Activated T-helper 1 cell treated with anti-CD3 and anti-CD28 coated beads, Interleukin-12 subunit alpha, Interleukin-12 subunit beta, Interleukin-2, Interleukin-4 antibody, amounts not matched to agents 30 ng/mL and 10 ng/mL and 1 ng/mL, durations not matched to agents 14 hours and 24 hours and 36 hours (primary cell): ENCODE measurements at places on chromosomes 12 and 14. TPM values are rescaled to one million over a fixed set of nuclear protein-coding genes. Genes with fewer than 3 reads are reported as not detected.

CCDC175 gene
- total RNA-seq: not detected in 2 replicates

NFE2 gene
- total RNA-seq: not detected in 2 replicates

LTBP2 gene
- total RNA-seq: 0.05 and 0.24 TPM in 2 replicates

FAM234B gene
- 6.0 and 6.6 TPM in 2 replicates for total RNA-seq

- peaks cover 65% of the 10 kb centered on the region for H3K36me3 ChIP-seq
- no peak for DNase-seq
- peaks cover 82% of the 10 kb centered on the region for H3K4me1 ChIP-seq
- H3K27me3 ChIP-seq: no peaks in the 10 kb centered on the region
These were observed 35.7 kb downstream of the HNRNPC start for GRCh38 chr14:21233457-21234076.

DNA sequence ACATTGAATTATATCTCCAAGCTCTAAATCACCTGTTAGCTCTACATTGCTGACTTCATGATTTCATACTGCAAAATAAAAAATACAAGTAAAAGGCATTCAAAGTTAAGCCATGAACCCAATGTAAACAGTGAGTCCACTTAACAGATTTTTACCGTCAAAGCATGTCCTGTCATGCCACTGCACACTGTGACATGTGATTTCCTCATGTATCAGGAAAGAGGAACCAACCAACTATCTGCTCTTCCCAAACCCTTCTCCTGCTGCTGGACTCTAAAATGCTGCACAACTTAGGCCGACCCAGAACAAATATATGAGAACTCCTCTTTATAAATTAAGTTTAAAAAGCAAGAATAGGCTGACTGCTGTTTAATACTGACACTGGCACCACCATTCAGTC, 37.5 kb downstream of the TM7SF3 start:
- DNase-seq: no peak
- H3K4me1 ChIP-seq: peaks cover 21% of the 10 kb centered on the region

- H3K36me3 ChIP-seq: no peaks in the 10 kb centered on the region
- no peaks in the 10 kb centered on the region for H3K27me3 ChIP-seq
- no peaks in the 10 kb centered on the region for H3K4me1 ChIP-seq
- no peak overlapping the region for H3K4me3 ChIP-seq
- DNase-seq: no peak
These were observed 17.7 kb upstream of the NRXN3 start for GRCh38 chr14:78152201-78153063.

- no peaks in the 10 kb centered on the region for H3K36me3 ChIP-seq
- H3K4me1 ChIP-seq: no peaks in the 10 kb centered on the region
- H3K27me3 ChIP-seq: peaks cover 2% of the 10 kb centered on the region
These were observed 71.3 kb upstream of the GPATCH2L start for GRCh38 chr14:76080471-76080870.

DNA sequence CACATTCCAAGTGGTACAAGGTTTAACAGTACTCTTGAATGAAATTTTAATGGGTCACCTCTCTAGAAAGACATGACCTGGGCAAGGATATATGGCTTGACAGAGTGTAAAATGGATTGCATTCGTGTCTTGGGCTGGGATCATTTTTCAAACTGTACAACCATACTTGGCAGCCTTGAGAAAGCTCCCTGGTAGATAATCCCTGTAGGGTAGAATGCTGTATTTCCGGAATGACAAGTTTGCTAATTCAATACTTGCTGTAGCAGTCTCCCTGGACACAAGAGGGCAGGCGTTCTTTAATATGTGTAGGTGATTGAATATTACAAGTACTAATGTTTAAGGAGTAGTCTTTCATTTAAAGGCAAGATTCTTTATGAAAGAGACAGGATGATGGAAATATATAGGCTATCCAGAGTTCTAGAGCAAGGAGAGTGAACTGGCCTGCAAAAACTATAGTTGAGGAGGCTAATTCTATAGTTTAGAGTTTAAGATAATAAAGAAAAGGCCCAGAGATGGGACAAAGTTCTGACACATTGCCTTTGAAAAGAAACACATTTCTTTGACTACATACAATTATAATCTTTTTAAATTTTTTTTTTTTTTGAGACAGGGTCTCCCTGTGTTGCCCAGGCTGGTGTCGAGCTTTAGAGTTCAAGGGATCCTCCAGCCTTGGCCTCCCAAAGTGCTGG, 53.4 kb downstream of the PLBD1 start:
- H3K4me3 ChIP-seq: no peak overlapping the region
- no peaks in the 10 kb centered on the region for H3K4me1 ChIP-seq
- no peaks in the 10 kb centered on the region for H3K36me3 ChIP-seq
- H3K27ac ChIP-seq: no peak overlapping the region
- no peak for DNase-seq
- no peaks in the 10 kb centered on the region for H3K27me3 ChIP-seq

DNA sequence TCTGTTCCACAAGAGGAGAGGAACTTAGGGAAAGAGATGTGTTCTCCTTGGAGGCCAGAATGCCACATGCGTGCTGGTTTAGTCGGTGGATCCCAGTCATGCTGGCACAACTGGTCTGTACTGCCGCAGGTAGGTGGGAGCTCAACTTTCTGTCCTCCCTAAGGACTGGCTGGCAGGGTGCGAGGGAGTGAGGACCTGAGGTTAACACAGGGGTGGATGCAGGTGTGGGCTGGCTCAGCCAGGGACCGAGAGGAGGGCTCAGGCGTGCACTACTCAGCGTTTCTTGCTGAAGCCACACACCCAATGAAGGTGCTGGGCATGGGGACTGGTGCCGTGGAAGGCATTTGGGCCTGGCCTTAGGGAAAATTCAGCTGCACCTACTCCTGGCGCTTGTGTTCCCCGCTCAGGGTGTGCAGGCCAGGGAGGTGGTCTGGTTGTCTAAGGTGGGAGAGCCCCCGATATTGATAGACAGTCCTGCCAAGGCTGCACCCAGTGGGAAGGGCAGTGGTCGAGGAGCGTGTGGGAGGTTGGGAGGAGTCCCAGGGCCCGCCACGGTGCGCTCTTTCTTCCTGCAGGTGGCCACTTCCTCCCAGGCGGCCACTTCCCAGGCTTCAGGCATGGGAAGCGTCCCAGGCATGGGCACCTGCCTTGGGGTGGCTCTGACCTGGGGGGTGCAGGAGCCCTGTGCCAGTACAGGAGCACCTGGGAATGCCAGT, 138.4 kb downstream of the ADGRD1 start:
- H3K27me3 ChIP-seq: no peaks in the 10 kb centered on the region
- no peak for DNase-seq
- H3K36me3 ChIP-seq: no peaks in the 10 kb centered on the region
- peaks cover 21% of the 10 kb centered on the region for H3K4me1 ChIP-seq
- H3K4me3 ChIP-seq: peak overlapping the region; percentile 59

GRCh38 chr12:77932216-77932615, 101.5 kb downstream of the NAV3 start:
- DNase-seq: no peak
- H3K27me3 ChIP-seq: no peaks in the 10 kb centered on the region
- no peak overlapping the region for H3K4me3 ChIP-seq

DNA sequence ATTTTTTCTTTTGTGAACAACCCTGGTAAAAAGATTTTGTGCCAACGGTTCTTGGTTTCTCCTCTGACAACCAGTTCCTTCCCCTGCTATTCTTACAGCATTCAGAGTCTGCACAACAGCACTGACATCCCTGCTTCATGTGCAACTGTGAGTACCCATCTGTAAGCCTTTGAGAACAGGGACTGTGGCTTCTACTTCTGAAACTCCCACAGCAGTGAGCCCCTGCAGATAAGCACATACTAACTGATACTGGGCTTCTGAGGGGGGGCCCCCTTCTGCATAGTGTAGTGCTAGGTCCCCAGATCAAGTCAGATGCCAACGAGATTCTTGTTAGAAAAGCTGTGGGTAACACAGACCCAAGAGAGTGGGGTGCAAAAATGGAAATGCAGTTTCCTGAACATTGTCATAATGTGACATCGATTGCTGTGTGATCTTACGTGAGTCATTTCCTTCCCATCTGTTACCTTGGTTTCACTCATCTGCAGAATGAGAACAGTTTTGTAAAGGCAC, 11.1 kb upstream of the NINJ2 start:
- peak overlapping the region; percentile 72 for H3K4me3 ChIP-seq
- peaks cover 2% of the 10 kb centered on the region for H3K36me3 ChIP-seq
- H3K27ac ChIP-seq: peak overlapping the region; percentile 89
- H3K27me3 ChIP-seq: no peaks in the 10 kb centered on the region
